ENCODE measurements at places on chromosomes 2 and 18. TPM values are rescaled to one million over a fixed set of nuclear protein-coding genes. Genes with fewer than 3 reads are reported as not detected.

CCL20 gene
- total RNA-seq = 9.6 TPM

CHST9 gene
- not detected for total RNA-seq

ILKAP gene
- total RNA-seq = 46.7 TPM

TPO gene
- total RNA-seq = not detected

All from activated naive CD4-positive, alpha-beta T cell treated with anti-CD3 and anti-CD28 coated beads for 36 hours (primary cell).